Stimulated activated CD4-positive, alpha-beta T cell treated with anti-CD3 and anti-CD28 coated beads, Interleukin-1b, Interleukin-23, amount 100 ng/mL, for 1 hour (primary cell): ENCODE measurements at places on chromosomes 11 and 22.

- DNase-seq, result no peak
Observed at GRCh38 chr11:33582636-33583325, 117.8 kb downstream of the C11orf91 start.

DNA sequence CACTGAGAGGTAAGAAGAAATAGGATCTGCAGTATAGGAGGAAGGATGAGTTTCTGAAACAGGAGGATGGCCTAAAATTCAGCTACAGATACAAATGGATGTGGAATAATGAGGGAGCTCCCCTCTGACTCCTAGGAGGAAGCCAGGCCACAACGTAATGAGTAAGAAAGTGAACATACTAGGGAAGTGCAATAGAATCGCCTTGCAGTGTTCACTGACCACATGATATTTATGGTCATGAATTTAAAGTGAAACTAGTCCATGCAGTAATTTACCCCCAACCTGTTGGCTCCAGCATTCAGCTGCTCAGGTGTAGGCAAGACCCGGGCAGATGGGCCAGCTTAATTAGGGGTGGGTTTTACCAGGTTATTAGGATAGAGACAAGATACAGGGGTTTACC, 101.7 kb downstream of the DEUP1 start:
- no peak for DNase-seq

- DNase-seq, result no peak
Observed at GRCh38 chr11:24872186-24872585, 375.3 kb downstream of the LUZP2 start.

DNA sequence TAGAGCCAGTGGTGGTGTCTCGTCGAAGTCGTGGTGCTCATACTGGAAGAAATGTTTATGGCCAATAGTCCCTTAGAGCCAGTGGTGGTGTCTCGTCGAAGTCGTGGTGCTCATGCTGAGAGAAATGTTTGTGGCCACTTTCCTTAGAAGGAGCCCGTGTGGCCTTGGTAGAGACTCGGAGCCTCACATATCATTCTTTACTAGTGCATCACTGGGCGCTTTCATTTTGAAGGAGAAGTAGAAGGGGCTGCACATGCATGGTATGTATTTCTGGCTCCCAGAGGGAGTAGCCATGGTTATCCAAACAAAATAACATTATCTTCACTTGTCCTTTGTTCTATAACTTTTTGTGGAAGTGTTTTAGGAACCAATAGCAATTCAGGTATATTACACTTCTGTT, 69.5 kb downstream of the JAM3 start:
- no peak for DNase-seq

DNA sequence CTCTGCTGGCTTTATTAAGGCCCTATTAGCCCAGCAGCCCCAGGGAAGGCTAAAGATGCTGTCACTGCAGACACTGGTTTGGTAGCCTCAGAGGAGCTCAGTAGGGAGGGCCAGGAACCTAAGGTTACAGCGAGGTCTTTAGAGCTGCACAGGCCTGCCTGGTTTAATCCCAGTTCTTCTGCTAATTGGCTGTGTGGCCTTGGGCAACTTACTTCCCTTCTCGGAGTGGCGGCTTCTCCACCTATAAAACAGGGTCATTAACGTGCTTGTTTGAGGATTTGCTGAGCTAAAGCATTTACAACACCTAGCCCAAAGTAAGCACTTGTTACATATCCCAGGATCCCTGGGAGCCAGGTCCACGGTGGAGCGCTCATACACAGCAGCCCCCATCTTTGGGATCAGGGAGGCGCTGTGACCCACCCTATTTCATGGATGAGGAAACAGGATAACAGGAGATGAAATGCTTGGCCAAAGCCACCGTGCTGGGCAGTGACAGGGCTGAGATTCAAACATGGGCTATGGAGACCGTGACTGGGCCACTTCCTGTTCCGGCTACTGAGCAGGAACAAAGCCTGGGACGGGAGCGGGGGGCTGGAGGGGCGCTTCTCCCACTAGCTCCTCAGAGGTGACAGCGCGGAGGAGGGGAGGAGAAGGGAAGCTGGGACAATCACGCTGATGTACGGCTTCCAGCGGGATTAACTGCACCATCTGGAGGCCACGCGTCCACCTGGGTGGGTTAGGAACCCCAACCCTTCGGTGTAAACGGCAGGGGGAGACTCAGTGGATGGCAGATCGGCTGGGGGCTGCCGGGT, 61.5 kb downstream of the IGLL1 start:
- DNase-seq, result no peak

- DNase-seq, result no peak
Observed at GRCh38 chr11:36162883-36163434, 126.3 kb downstream of the COMMD9 start.

- no peak for DNase-seq
Observed at GRCh38 chr22:19840955-19841640, 13.6 kb downstream of the GNB1L start.

DNA sequence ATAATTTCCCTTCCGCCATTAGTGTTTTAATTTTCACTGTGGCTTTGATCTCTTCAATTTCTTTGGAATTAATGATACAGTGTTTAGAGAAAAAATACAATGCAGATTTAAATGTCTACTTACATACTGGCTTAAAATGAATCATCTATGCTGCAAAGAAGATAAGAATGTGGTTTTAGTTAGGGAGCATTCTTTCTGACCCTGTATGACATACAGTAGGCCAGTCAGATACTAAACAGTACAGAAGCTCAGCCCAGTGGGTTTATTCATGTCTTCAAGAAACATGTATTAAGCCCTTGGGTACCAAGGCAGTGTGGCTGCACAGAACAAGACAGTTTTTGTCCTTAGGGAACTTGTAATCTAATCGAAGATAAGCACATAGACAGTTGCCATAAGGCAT, 268.8 kb downstream of the DDX10 start:
- no peak for DNase-seq

- DNase-seq, result no peak
Observed at GRCh38 chr22:44521326-44522074, 23.5 kb upstream of the RTL6 start.

- no peak for DNase-seq
Observed at GRCh38 chr22:28716686-28717085, 24.9 kb downstream of the CHEK2 start.

- no peak for DNase-seq
Observed at GRCh38 chr11:69000831-69001242, 12.2 kb downstream of the MRGPRF start.
